ENCODE measurements at places on chromosomes 5 and 9.

DNA sequence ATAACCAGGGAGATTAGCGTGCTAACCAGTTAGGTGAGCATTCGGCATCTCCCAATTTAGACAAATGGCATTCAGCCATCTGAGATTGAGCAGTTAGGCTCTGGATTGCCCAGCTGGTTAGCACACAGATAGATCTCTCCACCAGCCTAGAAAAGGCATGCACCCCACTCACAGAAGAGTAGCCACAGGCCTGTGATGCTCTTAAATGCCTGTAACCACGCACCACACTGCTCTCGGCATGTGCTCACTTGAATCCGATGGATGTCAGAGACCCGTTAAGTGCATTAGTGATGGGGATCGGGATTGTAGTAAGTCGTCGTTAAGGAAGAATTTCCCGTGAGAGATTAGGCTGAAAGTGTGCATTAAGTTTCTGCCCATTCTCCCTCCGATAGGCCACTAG lies 23.0 kb downstream of the MARCHF6 start:
- DNase-seq, result no peak

DNA sequence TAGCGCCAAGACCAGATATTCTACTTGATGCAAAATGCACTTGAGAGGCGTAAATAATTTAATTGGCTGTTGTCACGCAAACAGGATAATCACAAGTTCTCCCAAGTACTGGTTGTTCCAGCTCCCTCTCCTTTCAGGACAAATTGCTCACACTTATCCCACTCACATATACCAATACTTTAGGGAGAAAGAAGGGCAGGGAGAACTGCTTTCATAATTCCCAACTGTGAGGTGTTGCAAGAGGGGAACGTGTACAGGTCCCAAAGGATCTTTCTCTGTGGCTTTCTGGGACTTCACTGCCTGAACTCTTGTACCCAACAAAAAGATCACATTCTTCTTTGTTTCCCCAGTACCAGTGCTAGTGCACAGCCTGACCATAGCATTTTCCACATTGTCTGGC lies 21.5 kb upstream of the TGFBI start:
- DNase-seq, result peak; percentile 87

GRCh38 chr9:268616-269015 lies 54.0 kb downstream of the DOCK8 start:
- no peak for DNase-seq

GRCh38 chr9:17003576-17004240 lies 131.1 kb upstream of the CNTLN start:
- peak; percentile 87 for DNase-seq

- peak; percentile 23 for DNase-seq
Measured at GRCh38 chr9:137639303-137640051, 20.7 kb downstream of the EHMT1 start.

DNA sequence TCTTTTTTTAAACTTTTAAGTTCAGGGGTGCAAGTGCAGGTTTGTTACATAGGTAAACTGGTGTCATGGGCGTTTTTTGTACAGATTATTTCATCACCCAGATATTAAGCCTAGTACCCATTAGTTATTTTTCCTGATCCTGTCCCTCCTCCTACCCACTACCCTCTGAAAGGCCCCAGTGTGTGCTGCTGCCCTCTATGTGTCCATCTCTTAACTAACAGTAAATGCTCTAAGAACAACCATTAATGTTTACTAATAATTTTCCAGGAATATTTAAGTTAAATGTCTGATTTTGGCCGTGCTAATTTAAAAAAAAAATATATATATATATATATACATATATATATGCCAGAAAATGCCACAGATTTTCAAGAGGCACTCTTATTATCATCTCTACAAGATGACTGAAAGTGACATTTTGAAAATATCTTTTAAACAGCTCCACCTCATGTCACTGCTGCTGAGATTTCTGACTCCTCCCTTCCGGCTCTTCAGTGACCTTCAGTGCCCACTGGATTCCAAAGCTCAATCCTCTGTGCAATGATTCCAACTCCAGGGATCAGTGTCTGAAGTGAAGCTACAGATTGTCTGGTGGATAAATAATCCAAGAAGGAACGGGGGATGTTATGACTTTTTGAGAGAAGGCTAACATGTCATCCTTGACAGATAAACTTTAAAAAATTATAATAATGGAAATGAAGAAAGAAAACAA lies 46.7 kb upstream of the HNRNPA0 start:
- DNase-seq, result no peak

DNA sequence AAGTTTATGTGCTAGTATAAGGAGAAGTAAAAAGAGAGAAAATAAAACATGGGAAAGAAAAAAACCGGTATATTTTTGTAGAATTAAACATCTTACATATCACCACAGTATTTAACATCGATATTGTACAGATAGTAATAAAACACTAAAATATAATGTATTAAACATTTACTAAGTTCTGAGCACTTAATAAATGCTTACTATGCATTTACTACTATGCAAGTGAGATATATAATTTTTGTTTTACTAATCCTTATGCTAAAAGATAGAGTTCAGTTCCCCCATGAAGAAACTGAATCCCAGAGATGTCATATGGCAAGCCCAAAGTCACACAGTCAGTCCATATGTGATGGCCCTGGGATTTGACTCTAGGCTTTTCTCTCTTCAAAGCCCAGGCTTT lies 51.1 kb downstream of the SH3TC2 start:
- DNase-seq, result no peak

DNA sequence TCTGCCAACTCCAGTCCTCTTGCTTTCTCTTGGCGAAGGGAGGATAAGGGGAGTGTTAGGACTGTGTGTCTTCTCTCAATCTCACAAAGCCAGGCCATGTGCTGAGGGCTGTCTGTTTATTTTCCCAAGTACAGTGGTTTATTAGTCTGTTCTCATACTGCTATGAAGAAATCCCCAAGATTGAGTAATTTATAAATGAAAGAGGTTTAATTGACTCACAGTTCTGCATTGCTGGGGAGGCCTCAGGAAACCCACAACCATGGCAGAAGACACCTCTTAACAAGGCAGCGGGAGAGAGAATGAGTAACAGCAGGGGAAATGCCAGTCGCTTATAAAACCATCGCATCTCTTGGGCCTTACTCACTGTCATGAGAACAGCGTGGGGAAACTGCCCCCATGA lies 36.2 kb upstream of the CKS2 start:
- peak; percentile 99 for DNase-seq

- no peak for DNase-seq
Measured at GRCh38 chr5:130227699-130228098, 323.4 kb downstream of the CHSY3 start.

GRCh38 chr5:111927191-111927590 lies 170.2 kb upstream of the NREP start:
- DNase-seq, result peak; percentile 50

DNA sequence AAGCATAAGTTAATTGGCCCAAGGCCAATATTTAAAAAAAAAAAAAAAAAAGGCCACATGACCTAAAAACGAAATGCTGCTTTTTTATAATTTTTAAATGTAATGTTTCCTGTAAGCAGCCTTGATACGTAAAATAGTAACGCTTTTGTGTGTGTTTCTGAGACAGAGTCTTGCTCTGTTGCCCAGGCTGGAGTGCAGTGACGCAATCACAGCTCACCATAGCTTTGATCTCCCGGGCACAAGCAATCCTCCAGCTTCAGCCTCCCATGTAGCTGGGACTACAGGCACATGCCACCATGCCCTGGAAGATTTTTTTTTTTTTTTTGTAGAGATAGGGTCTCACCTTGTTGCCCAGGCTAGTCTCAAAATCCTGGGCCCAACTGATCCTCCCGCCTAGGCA lies 179.9 kb downstream of the EDIL3 start:
- no peak for DNase-seq

GRCh38 chr9:133950629-133951111 lies 41.5 kb downstream of the VAV2 start:
- DNase-seq, result no peak

- DNase-seq, result no peak
Measured at GRCh38 chr5:178236679-178237078, 4.1 kb upstream of the PHYKPL start.

- DNase-seq, result peak; percentile 37
Measured at GRCh38 chr5:10600626-10601245, 36.9 kb downstream of the ANKRD33B start.

DNA sequence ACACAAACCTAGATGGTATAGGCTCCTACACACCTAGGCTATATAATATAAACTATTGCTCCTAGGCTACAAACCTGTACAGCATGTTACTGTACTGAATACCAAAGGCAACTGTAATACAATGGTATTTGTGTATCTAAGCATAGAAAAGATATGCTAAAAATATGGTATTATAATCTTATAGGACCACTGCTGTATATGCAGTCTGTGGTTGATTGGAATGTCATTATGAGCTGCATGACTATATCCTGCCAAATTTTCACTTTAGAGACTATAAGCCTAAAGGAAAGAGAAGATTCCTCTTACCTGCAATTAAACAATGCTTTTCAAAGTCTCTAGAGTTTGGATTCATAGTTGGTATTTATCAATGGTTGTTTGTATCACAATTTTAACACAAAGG lies 24.7 kb upstream of the ACOT12 start:
- DNase-seq, result no peak

DNA sequence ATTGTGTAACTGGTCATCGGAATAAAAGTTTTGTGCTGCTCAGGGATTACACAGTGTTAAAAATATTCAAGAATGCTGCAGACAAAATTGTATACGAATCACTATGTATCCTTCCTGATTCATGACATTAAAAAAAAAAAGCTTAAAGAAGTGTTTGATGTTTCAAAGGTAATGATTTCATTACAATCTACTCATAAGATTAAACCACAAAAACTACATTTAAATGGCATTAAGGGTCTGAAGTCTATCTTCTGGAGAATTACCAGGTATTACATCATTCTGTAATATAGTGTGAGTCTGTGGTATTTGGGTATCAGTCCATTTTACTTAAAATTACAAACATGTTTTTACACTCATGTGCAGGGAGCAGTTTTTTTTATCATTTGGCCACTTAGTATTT lies 324.4 kb downstream of the NDUFS4 start:
- DNase-seq, result no peak

DNA sequence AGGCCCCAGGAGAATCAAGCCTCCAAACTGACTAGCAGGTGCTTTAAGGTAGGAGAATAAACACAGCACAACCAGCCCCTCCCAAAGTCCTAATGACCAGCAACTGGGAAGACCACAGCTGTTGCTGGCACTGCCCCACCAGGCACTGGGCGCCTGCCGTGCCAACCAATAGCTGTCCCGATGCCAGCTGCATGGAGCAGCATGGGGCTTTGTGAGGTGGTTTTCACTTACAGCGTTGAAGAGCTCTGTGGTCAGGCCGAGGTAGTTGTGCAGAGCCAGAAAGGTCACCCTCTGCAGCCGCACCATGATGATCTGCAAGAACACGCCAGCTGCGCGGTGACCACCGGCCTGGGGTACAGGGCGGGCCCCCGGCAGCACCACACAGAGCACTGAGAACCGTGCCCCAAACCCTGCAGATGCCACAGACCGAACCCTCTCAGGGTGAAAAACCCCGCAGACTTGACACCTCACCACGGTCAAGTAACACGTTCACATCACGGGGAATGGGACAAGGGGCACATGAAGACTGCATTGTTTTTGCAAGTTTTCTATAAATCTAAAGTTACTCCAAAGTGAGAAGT lies 28.7 kb downstream of the PNPLA7 start:
- DNase-seq, result no peak

DNA sequence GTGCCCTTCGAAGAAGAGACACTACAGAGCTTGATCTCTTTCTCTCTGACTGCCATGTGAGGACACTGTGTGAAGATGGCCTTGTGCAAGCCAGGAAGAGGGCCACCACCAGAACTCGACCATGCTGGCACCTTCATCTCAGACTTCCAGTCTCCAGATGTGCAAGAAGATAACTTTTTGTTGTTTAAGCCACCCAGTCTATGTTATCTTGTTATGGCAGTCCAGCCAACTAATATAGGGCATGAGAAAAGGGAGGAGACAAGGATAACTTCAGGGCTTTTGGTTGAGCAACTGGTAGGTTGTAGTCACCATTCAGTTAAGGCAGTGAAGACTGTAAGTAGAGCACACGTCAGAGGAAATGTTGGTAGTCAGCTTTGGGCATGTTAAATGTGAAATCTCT lies 515.5 kb downstream of the CSNK1G3 start:
- no peak for DNase-seq

DNA sequence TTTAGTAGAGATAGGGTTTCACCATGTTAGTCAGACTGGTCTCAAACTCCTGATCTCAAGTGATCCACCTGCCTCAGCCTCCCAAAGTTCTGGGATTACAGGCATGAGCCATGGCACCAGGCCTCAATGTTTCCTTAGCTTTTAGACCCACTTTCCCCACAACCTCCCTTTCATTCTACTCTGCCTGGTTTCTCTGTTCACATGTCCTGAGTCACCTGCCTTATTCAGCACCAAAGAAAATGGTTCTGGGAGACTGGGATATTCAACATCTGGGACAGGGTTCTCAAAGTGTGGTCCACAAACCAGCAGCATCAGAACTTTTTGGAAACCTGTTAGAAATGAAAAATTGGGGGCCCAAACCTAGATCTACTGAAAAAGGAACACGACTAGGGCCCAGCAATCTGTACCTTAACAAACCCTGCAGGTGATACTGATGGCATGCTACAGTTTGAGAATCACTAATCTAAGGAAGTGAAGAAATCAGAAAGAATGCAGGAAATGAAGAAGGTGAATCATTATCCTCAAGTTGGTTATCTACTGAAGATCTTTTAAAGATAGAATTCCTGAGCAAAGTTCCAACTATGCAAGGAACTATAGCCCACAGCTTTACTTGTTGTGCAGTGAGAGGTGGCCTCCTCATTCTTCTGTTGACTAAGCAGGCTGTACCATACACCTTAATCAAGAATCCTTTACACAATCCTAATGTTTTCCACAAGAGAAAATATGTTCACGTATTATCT lies 51.8 kb upstream of the CTNNAL1 start:
- DNase-seq, result no peak

GRCh38 chr5:163478126-163478981 lies 17.9 kb downstream of the HMMR start:
- DNase-seq, result no peak

DNA sequence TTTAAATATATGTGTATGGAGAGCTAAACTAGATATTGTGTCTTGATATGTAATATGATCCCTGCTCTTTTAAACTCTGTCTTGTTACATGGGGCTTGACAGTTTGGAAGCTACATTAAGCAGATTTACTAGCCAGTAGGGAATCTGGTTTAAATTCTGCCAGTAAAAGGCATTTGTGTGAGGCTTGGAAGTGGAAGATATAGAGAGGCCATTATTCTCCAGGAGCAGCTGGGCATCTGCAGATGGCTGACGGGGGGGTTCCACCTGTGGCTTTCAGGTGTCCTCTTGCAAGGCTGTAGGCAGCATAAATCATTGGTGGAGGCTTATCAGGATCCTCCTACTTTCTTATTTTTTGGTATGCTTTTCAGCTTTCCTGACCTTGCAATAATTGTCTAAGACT lies 179.1 kb upstream of the FBXL7 start:
- DNase-seq, result no peak
